ENCODE measurements at places on chromosomes 12 and 14.

- no peak for DNase-seq
These were observed 40.8 kb downstream of the CCDC88C start for GRCh38 chr14:91376547-91377477.

GRCh38 chr14:93923626-93924025 lies 3.5 kb upstream of the FAM181A start:
- no peak for DNase-seq

DNA sequence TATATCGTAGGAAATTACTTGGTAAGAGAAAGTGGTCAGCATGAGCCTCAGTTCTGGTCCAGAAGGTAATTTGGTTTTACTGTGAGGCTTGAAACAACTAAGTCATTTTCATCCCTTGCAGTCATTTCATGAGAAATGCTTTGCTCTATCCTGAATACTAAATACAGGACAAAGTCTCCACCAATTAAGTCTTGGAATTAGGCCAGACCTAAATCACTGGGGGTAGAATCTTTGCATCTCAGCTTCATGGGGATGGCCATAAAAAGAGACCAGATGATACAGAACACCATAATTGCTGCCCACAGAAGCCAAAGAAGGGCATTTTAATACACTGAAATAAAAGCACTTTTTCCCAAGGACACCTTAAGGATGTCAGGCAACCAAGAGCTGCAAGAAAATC lies 277.9 kb upstream of the DCN start:
- DNase-seq: no peak

- no peak for DNase-seq
These were observed 40.2 kb downstream of the B4GALNT3 start for GRCh38 chr12:499837-500458.

DNA sequence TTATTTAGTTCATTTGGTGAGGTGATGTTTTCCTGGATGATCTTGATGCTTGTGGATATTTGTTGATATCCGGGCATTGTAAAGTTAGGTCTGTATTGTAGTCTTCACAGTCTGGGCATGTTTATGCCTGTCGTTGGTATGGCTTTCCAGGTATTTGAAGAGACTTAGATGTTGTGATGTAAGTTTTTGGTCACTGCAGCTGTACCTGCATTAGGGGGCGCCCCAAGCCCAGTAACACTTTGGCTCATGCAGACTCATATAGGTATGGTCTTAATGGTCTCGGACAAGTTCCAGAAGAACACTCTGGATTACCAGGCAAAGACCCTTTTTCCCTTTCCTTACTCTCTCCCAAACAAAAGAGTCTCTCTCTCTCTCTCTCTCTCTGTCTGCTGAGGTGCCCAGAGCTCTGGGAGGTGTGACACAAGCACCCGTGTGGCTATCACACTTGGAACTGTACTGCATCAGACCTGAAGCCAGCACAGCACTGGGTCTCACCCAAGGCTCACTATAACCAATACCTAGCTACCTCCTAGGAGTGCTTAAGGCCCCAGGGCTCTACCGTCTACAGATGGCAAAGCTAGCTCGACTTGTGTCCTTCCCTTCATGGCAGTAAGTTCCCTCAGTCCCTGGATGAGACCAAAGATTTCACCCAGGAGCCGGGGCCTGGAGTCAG lies 425.8 kb upstream of the ATXN7L3B start:
- DNase-seq: no peak

DNA sequence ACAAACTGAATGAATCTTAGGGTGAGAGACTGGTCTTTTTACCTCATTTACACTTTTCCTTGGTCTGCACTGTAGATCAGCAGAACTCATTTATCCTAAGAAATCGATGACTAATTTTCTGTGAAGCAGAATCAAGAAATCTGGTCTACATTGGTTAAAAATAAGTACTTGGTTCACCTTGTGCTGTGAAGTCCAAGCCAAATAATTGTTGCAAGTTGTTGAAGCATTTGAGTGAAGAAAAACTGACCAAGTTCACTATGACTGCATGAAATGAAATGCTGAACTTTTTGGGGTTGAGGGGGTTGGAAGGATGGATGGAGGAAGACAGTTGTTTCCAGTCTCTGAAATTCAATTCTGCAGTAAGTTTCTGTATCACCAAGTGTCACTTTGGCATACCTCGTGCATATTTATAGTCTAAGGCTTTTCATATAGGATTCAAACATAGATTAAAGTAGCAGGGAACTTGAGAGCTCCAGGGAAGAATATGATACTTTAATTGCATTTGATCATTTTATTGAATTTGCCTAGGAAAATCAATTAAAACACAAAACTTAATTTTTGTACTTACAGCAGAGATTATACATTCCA lies 75.0 kb downstream of the FAR2 start:
- no peak for DNase-seq

- no peak for DNase-seq
These were observed 682 bp downstream of the FLRT2 start for GRCh38 chr14:85530626-85531025.

DNA sequence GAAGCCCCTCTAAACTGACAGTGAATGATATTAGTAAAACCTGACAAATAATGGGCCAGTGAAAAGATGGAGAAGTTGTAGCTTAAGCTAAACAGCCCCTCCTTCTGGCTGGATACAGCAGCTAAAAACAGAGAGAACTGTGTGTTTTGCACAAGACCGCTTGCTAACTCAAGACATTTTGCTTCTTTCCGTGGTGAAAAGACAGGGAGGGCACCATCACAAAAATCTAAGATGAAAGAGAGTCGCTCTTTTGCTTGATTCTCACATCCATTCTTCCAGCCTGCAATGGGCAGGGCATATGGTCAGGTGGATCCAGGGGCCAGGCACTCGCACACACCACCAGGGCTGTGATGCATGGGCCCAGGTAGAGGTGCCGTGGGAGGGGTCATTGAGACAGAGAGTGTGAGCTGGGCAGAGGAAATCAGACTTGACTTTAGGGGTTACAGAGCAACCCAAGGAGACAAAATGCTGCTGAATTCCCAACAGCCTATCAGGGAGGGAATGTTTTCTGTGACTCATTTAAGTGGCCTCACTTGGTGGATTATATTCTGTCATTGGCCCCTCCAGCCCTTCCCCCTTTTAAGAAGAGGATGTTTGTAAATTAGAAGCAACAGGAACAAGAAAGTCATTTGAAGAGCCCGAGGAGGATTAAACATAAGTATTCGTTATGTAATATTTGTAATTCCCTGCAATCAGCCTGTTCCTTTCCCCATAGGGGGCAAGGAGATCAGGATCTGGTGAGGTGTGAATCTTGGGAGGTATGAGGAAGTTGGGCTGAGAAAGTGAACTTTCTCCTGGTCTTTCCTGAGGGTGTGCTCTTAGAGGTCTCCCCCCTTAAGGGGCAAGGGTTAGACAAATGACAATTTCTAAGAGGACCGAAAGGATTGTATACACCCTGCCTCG lies 12.3 kb downstream of the EMP1 start:
- DNase-seq: no peak

- no peak for DNase-seq
These were observed 109.0 kb downstream of the APAF1 start for GRCh38 chr12:98754095-98754494.

- DNase-seq: no peak
These were observed 128.7 kb downstream of the RGS6 start for GRCh38 chr14:72060917-72061316.

GRCh38 chr14:36518586-36519430 lies 1.2 kb downstream of the NKX2-1 start:
- DNase-seq: no peak

GRCh38 chr14:79248126-79248525 lies 963.2 kb downstream of the DIO2 start:
- DNase-seq: no peak

GRCh38 chr12:117567644-117568216 lies 206.3 kb upstream of the NOS1 start:
- no peak for DNase-seq

- no peak for DNase-seq
These were observed 99.6 kb upstream of the KRR1 start for GRCh38 chr12:75611041-75611440.
